Hematopoietic multipotent progenitor cell treated with erythropoietin and hydrocortisone succinate and interleukin-3 and kit ligand, for 4 days (in vitro differentiated cells): ENCODE measurements at places on chromosomes 12 and 14.

GRCh38 chr14:67942080-67942710 lies 122.6 kb downstream of the RAD51B start:
- DNase-seq = no peak

DNA sequence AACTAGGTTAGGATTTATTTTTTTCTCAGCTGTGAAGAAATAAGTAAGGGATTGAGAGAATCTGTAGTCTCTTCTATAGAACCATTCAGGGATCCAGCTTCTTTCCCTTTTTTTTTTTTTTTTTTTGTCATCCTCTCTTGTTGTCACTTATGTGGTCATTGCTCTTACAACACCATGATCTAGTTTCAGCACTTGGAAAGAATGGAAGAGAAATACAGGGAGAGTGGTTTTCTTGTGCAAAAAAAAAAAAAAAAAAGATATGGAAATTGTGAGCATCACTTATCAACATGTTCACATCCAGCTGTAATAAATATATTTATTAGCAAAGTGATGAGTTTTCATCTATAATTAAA lies 599.3 kb downstream of the SLC6A15 start:
- no peak for DNase-seq

DNA sequence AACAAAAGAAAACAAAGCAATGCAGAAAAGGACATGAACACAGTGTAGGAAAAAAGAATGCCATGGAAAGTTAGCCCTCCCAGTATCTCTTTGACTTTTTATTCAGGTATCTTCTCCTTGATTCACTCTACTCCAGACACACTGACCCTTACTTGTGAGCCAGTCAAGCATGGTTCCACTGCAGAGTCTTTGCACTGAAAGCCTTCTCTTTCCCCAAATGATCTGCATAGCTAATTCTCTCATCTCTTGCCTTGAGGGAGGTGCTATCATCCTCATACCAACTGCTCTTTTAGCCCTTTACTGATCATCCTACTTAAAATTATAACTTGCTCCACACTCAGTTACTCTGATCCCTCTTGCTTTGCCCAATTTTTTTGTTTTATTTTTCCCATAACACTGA lies 101.2 kb upstream of the SLC16A7 start:
- no peak for DNase-seq

DNA sequence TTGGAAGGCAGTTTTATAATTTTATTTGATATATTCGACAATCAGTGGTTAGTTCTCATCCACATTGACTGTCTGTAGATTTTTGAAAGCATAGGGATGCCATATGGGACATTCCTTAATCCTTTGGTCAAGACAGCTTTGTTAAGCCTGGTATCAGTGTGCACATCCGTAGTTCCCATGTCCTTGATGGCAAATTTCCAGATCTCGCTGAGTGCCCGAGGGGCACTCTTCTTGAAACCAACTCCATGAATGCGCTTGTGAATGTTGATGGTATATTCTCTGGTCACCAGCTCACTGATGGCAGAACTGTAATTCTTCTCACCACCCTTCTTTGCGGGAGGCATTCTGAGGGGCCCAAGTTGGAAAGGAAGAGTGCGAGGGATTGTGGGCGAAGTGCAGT lies 6.1 kb upstream of the DENND5B start:
- DNase-seq = no peak

DNA sequence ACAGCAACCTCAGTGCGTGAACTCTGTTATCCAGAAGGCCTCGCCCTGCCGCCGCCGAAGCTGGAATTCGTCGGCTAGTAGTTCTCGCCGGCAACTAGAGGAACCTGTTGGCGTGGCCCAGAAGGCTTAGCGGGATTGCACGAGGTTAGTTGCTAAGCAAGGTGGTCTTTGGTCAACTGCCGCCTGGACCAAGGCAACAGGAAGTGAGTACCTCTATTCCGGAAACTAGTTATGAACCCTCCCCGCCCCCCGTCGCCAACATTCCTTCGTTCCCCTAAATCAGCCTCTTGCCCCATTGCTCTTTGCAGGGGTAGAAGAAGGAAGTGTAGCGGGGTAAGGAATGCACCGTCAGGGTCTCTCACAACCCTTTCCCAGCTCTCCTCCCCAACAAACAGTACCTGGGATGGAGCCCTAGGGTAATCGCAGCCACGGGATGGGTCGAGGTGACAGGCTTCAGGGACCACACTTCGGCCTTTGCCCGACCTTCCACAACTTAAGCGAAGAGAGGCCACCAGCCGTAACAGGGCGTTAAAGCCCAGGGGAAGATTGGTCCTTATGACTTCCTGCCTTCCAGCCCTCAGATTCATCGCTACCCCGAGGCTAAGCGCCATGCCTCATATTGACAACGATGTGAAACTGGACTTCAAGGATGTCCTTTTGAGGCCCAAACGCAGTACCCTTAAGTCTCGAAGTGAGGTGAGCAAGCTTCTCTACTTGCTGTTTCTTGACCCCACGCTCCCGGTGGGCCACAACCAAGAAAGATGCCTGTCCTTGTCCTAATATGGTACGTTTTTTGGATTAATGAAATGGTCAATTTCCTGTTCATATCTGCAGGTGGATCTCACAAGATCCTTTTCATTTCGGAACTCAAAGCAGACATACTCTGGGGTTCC lies at the start of gene GMPR2:
Gene GMPR2 (plus strand): TSS at position 285 of the 893 bp plus-strand sequence. CDS start 325 bp downstream, at position 610.
- no peak for DNase-seq

- peak; percentile 11 for DNase-seq
Measured at GRCh38 chr12:91630596-91631293, 448.1 kb upstream of the DCN start.

DNA sequence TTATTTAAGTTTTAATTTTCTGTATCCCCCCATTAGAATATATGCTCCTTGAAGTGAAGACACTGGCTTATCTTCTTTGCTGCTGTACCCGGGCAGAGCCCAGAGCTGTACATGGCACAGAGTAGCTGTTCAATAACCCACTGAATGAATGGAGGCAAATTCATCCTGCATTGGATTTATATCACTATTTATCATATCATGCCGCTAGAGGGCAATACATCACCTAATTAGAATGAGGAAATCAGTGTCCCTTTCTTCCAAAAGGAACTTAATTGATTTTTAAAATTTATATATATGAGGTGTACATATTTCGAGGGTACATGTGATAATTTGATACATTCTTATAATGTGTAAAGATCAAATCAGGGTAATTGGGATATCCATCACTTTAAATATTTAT lies 89.2 kb upstream of the TMEM260 start:
- DNase-seq = peak; percentile 79

GRCh38 chr14:33118668-33119067 lies 180.0 kb downstream of the NPAS3 start:
- DNase-seq = no peak

GRCh38 chr12:115897729-115898128 lies 379.8 kb downstream of the MED13L start:
- DNase-seq = no peak

DNA sequence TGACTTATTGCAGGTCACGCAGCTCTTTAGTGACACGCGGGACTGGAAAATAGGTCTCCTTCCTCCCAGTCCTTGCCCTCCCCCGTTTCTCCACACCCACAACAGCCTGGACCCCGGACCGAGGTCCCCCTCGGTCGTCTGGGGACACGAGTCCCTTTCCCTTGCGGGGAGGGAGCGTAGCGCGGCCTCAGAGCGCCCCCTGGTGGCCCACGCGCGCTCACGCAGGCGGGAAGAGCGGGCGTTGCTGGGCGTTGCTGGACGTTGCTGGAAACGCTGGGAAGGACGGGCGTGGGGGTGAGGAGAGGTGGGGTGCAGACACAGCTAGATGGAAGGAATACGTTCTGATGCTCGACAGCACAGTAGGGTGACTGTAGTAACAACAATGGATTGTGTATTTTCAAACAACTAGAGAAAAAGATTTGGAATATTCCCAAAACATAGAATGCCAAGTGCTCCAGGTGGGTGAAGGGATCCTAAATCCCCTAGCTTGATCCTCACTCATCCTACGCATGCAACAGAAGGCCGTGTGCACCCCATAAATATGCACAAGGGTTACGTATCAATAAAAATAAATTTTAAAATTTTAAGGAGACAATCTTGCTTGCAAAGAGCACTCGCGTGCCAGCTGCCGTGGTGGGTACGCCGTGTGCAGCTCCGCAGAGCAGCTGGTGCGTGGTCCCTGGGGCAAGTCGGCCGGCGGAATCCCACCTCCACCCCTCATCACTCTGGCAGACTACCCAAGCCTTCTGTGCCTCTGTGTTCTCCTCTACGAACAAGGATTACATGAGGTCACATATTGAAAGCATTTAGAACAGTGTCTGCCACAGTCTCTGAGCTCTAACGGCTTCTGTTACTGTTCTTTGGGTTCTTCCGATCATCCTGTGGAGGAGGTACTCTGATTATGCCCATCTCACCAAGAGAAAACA lies 87.4 kb downstream of the B4GALNT3 start:
- peak; percentile 82 for DNase-seq

DNA sequence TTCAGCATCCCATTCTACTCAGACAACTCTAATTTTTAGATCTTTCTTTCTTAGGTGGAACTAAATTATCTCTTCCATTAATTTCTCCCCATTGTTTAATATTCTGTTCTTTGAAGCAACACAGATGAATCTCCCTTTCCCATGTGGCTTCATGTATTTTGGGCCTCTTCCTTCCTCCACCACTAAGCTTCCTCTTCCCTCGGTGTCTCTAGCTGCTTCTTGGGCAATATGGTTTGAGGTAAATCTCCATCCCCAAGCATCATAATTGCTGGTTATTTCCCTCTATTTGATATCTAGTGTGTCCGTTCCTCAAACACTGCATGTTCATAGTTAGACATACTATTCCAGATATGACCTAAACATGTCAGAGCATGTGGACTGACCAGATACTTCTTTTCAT lies 119.2 kb downstream of the PELI2 start:
- DNase-seq = peak; percentile 50
